HT1080 (cell line): ENCODE measurements at places on chromosomes 1 and 21.

DNA sequence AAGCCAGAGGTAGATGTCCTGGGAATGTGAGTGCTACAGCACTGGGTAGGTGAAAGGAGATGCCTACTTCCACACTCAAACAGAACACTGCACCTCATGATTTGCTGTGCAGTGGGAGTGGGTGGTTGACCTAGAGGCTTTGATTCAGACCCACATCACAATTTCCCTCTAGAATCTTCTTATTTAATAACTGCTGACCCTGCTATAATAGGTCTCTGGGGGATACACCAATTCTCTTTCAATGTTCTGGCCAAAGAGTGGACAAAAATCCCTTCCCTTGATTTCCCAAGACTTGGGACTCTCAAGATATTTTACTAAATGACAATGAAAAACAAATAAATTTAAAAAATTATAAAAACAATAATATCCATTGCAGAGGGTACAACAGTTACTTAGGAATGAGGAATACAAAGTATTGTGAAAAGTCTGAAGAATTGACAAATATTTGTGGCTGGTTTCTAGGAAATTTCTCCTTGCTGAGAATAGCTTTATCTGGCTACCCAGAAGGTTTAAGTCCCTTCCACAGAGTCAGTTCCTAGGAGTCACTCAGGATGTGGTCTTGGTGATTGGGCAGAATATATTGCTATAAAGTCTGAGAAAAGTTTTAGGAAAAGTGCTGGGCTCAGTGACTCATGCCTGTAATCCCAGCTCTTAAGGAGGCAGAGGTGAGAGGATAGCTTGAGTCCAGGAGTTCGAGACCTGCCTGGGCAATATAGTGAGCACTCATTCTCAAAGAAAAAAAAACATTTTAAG lies 2.4 kb upstream of the FCGR2A start:
- peak; percentile 85 for DNase-seq

GRCh38 chr1:202438393-202439174 lies 90.1 kb downstream of the PPP1R12B start:
- no peak for DNase-seq

DNA sequence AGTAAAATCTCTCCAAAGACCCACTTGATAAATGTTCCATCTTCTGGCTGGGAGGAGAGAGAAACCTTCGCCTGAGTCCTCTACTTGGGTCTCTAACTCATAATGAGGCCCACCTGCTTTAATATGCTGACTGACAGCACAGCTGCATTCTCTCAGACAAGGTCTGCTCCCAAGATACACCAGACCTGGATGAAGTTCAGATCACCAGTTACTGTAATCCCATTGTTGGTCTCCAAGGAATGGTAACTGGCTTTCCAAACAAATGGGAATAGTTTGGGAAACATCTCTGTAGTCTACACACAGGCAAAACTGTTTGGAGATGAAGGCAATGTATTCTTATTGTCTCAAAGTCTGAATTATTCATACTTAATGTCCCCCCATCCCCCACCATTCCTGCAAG lies 27.9 kb upstream of the COL24A1 start:
- DNase-seq: no peak

GRCh38 chr1:117657949-117658660 lies 52.3 kb downstream of the TENT5C start:
- no peak for DNase-seq

DNA sequence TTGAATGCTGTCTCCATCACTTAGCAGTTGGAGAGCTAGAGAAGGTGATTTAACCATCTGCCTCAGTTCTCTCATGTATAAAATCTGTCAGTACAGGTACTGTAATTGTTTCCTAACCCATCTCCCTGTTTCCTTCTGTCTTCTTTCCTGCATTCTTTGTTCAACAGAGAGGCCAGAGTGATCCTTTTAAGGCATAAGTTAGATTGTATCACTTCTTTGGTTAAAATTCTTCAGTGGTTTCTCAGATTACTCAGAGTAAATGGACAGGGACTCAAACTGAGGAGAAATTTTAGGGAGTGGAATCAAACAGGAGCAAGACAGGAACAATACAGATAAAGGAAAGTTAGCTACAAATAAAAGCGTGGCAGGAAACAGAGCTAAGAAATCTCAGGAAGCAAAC lies 45.2 kb upstream of the SSX2IP start:
- no peak for DNase-seq

GRCh38 chr1:58981392-58981791 lies 197.5 kb upstream of the JUN start:
- no peak for DNase-seq

DNA sequence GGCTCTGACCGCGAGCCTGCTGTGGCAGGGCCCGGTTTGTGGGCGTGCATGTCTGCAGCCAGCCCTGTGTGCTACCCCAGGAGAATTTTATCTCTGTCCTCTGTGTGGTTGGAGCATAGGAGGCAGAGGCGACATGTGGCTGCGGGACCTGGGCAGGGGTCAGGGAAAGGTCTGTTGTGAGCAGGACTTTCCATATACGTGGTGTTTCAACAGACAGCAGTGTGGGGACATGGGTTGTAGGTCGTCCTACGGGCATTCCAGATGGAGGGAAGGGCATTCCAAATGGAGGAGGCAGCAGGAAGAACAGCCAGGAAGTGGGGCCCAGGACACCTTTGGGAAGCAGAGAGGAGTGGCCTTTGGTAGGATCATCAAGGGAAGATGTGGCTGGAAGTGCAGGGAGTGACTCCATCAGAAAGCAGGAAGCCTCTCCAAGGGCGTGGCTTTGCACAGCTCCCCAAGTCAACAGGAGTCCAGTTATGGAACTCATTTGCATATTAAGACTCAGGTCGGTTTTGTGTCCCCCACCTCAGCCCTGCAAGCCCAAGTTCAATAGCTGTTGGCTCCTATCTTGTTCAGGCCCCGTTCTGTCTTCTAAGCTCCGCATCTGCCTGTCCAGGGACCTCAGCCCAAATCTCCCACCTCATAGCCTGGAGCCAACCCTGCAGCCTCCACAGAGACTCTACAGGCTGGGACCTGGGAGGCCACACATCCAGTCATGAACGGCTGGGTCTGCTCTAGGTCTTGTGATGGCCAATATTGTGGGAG lies 309.1 kb downstream of the MATN1 start:
- no peak for DNase-seq

- DNase-seq: peak; percentile 30
These were observed 500.5 kb downstream of the SETD4 start for GRCh38 chr21:35559829-35560225.

DNA sequence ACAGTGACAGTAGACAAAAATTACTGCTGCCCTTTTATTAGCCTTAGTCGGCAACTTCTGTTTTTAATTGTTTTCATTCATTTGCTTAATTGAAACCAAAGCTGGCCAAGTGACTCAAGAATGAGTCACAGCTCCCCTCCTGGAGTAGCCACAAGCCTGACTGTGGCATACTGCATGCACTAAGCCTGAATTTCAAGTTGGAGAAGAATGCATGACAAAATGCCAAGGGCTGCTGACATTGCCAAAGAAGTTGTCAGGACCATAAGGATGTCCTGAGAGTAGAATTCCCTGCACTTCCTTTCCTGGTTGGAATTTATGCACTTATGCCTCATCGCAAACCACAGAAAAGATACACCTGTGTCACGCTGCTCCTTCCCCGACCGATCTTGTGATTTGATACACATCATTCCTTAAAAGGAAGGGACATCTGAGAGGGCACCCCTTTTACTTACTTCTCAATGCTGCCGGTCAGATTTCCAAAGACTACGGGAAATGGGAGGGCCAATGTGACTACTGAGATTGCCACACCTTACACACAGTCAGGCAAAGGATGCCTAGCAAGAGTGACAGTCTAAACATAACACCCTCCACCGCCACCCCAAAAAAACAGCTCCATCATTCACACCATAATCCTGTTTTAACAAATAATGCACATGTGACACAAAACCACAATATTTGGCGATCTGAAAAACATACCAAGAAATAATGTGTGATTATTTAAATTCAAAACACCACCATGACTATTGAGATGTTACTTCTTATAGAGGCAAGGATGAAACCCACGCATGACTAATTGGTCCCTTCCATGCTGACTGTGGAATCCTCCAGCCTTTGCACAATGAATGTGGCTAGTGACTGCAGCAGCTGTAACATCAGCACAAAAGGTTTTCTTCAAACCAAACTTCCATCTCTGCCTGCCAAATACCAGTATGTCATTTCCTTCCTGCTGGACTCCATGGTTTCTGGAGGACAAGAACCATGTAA lies 28.2 kb downstream of the VAV3 start:
- DNase-seq: peak; percentile 99

DNA sequence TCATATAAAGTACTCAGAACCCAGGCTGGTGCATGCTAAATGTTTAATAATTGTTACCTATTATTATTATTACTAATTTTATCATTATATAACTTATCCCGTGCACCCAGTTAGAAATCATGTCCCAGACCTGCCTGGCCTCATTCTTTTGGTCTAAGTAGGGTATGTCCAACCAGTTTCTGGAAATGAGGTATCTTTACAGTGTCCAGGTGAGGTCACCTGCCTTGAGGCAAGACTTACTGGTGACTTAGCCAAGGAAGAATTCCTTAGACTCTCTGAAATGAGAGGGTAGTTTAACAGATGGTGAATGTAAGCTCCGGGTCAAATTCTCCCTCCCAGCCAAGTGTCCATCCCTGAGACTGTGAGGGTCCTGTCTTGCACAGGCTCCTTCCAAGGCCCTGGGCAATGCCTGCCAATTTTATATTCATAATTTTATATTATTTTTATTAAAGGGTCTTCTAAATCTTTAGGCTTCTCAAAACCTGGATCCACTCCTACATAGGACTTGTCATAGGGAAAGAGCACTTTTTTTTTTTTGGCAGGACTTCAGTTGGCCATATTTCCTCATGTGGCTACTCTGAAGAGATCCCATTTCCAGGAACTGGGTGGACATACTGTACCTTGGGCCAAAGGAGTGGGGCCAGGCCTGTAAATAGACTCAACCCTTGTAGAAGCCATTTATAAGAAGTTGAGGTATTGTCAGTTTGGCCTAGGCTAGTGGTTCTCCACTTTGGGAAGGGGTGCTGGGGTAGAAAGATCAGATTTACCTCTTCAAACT lies 96.7 kb upstream of the KCNA3 start:
- no peak for DNase-seq

DNA sequence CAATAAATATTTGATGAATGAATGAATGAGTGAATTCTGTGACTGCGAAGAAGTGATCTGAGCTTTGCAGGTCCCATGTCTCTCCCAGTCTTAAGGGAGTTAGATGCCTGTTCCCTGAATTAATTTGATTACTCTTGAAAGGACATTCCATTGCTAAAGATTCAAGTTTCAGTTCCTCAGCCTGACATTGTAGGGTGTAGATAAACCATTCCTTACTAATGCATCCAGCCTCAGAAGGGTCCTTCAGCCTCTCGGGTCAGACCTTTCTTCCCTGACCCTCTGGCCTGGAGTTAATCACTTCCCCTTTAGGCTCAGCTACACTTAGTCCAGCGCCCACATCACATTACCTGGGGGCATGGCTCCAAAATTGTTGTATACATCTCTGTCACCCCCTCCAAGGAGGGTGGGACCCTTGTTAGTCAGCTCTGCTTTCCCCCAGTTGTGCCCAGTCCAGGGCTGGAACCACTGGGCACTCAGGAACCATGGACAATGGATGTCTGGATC lies 2.6 kb downstream of the INSRR start:
- no peak for DNase-seq

GRCh38 chr1:66585002-66585401 lies 51.0 kb downstream of the SGIP1 start:
- DNase-seq: no peak

DNA sequence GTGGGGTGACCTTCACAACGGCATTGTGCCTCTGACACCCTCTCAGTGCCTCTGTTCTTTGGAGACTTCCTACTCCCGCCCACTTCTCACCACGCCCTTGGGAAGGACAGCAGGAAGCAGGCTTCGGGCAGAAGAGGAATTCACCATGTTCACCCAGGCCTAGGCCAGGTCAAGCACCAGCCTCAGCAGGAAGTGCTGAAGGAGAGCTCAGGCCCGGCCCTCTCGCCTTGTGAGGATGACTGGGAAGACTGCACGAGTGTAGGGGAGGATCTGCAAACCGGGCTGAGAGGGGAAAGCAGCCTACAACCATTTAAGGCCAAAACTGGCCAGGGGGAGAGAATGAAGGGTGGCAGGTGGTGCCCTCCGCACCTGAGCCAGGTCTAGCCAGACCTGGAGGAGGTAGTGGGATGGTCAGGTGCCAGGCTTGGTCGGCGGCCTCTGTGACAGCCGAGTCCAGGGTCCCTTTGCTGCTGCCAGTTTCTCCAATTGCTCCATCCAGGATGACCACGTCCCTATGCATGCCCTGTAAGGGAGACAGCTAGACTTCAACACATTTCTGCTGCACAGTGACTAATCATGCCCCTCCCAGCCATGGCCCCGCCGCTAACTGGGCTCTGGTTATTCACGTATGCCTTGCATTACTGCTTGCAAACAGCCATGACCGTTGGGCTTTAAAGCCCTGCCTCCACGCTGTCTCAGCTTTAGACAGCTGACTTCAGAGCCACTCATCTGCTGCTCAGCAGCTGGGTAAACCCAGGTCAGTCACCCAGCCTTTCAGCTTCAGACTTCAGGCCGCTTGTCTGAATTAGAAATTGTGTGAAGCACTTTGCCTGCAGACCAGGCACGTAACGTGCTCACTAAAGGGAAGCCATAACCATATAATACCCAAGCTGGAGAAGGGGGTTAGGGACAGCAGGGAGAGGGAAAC lies 8.9 kb downstream of the MRTO4 start:
- peak; percentile 37 for DNase-seq

GRCh38 chr1:180488661-180489060 lies 13.7 kb downstream of the ACBD6 start:
- no peak for DNase-seq

DNA sequence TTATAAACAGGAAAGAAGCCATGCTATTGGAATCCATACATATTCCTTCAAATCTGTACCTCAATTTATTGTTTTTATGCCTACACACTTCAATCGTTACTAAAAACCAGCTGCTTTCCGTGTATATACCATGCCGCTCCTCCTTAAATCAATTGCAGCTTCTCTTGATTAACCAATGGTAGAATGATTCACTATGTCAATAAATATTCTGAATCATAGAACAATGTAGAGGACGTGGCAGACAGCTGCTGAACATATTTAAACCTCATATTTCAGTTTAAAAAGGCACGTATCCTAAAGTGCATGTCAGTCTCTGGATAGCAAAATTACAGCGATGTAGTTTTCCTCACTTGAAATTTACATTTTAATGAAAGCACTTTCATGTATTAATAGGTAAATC lies 100.4 kb downstream of the MRPL39 start:
- DNase-seq: peak; percentile 14

DNA sequence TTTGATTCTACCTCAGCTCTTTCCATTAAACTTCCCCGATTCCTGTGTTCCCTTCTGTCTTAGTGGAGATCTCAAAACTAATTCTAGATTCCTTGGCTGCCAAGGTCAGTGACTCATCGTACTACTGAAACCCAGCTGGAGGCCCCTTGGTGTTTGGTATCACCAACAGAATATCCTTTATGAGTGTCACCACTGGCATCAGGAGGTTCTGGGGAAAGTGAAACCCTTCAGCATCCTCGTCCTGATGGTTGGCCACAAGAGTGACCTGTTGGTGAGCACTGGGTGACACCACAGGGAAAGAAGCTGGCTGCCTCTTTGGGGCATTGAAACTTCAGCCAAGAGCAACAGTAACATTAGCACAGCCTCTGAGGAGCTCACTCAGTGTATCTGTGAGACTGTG lies 9.6 kb downstream of the RAB42 start:
- DNase-seq: peak; percentile 93

GRCh38 chr21:34129039-34129891 lies 55.9 kb downstream of the MRPS6 start:
- DNase-seq: peak; percentile 75
